ENCODE measurements at places on chromosomes 11 and 22.
A peak's percentile ranks its signal among the peaks of the same experiment; 100 is the strongest.

- no peak for DNase-seq
Observed at GRCh38 chr22:22450343-22450839, 58.2 kb downstream of the ZNF280B start.

DNA sequence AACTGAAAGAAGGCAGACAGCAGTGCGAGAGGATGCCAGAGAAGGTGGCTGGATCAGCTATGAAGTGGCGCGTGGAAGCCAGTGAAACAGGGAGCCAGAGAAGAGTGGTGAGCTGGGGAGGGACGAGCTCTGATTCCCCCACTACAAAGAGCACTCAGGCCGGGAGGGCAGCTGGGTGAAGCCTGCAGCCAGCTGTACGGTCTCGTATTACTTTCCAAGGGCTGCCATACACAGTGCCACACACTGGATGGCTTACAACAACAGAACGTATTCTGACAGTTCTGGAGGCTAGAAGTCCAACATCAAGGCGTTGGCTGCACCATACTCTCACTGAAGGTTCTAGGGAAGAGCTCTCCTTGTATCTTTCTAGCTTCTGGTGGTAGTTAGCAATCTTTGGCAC is 47.1 kb upstream of the WNT11 start:
- no peak for DNase-seq

GRCh38 chr11:44301564-44302271 is 8.2 kb downstream of the ALX4 start:
- DNase-seq: no peak

GRCh38 chr11:112555491-112556364 is 295.1 kb upstream of the PLET1 start:
- no peak for DNase-seq

GRCh38 chr22:20221421-20222340 is 46.4 kb downstream of the RTN4R start:
- DNase-seq: no peak

GRCh38 chr11:2419638-2420501 is 19.3 kb downstream of the TSSC4 start:
- peak; percentile 73 for DNase-seq

- DNase-seq: no peak
Observed at GRCh38 chr22:25582946-25583345, 18.5 kb downstream of the GRK3 start.

DNA sequence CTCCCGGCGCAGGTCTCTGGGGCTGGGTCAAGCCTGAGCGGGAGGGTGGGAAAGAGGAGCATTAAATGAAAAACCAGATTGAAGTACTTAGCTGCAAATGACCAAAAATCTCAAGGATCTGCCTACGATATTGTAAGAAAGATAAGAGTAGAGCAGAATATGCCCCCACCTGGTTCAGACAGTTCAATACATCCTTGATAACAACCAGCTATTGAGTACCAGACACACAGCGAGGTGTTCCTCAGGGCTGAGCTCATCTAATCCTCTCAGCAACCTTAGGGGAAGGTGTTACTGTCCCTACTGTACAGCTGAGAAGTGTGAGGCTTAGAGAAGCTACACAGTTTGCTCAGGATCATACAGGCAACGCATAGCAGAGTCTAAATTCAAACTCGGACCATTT is 27.4 kb upstream of the HMGXB4 start:
- DNase-seq: no peak

GRCh38 chr11:47916361-47916841 is 64.0 kb upstream of the PTPRJ start:
- no peak for DNase-seq

- DNase-seq: no peak
Observed at GRCh38 chr11:45333001-45333971, 47.1 kb upstream of the SYT13 start.

- DNase-seq: no peak
Observed at GRCh38 chr22:40862537-40862936, 624 bp upstream of the DNAJB7 start.

DNA sequence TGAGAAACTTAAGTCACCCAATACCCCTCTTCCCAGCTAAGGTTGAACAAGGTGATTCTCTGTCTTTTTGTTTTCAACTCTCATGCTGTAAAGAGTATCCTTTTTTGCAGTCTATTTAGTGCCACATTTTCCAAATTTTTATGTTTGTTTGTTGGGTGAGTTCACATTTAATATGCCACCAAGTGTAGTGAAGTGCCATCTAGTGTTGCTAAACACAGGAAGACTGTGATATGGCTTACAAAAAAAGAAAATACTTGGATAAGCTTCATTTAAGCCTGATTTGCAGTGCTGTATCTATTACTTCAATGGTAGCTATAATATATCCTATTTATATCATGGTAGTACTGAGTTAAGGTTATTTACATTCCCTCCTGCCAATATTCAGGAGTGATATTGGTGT is 319.2 kb upstream of the CHORDC1 start:
- DNase-seq: no peak

GRCh38 chr11:69819541-69820070 is 390 bp upstream of the FGF3 start:
- DNase-seq: no peak

DNA sequence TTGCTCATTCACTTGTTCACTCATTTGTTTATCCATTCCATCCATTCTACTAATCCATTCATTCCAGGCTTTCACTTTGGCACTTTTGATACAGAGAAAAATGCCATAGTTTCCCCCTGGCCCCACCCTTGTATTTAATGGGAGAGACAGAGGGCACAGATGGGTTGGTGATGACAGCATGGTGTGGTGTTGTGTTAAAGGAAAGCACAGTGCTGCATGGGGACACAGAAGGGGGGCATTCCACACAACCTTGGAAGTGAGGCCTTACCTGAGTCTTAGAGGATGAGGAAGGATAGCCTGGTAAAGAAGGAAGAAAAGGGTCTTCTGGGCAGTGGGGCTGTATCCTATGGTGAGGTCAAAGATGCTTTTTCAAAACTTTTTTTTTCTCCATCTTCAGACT is 248.5 kb upstream of the C11orf87 start:
- DNase-seq: no peak

GRCh38 chr11:130839981-130840666 is 76.2 kb downstream of the SNX19 start:
- no peak for DNase-seq

- no peak for DNase-seq
Observed at GRCh38 chr11:12494699-12495098, 117.3 kb downstream of the PARVA start.

DNA sequence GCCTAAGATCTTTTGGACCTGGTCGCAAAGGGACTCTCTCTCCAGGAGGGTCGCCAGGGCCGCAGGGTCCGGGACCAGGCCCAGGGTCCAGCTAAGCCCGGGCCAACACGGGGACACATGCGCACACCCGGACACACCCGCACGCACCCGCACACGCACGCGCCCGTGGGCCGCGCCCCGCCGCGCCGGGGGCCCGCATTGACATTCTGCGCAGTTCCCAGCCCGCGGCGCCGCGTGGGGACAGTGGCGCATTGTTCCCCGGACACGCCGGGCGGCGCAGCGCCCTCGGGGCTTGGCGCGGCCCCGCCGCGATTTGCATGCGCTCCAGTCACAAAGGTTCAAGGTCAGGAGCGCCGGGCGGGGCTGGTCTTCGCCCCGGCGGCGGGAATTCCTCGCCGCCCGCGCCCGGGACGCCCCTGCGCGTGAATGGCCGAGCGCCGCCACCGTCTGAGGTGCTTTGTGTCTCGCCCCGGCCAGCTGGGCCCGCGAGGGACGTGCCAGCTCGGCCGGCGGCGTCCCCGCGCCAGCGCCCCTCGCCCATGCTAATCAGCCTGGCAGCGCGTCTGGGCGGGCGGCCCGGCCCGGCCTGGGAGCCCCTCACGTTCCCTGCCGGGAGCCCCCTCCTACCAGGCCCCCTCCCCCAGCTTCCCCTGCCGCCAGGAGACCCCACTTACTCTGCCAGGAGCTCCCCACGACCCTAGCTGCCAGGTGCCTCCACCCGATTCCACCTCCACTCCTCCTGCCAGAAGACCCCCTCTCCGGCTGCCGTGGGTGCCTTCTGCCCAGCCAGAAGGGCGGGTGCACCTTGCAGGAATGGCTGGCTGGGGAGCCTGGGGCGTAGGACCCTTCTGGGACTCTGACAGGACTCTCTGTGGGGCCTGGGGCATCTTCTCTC is 50.5 kb upstream of the WNT7B start:
- no peak for DNase-seq

- no peak for DNase-seq
Observed at GRCh38 chr11:31953803-31954327, 137.0 kb upstream of the RCN1 start.

All from SW 1271 (cell line).